T-helper 1 cell treated with Interleukin-12 subunit alpha and Interleukin-12 subunit beta and Interleukin-4 antibody, amounts not matched to agents 30 ng/mL and 1 ng/mL, for 36 hours (primary cell): ENCODE measurements at places on chromosomes 4 and X. TPM values are rescaled to one million over a fixed set of nuclear protein-coding genes. Genes with fewer than 3 reads are reported as not detected.

HMGN5 gene
- total RNA-seq = 0.66 and 0.83 TPM in 2 replicates

NUDT10 gene
- 0.12 TPM in 1 of 2 replicates, not detected in the other for total RNA-seq

POU4F2 gene
- total RNA-seq = not detected in 2 replicates

ARAP2 gene
- total RNA-seq = 69.3 and 80.8 TPM in 2 replicates

SOWAHB gene
- total RNA-seq = not detected in 2 replicates
